ENCODE measurements at places on chromosomes 11 and 22. TPM values are rescaled to one million over a fixed set of nuclear protein-coding genes. Genes with fewer than 3 reads are reported as not detected.

Gene INSC
- 4.2 TPM for total RNA-seq

Gene PTPRCAP
- total RNA-seq: not detected

Gene FLRT1
- total RNA-seq: 0.52 TPM

Gene DGCR6
- total RNA-seq: 26.1 TPM

Gene BAIAP2L2
- not detected for total RNA-seq

Gene ALKBH3
- 25.6 TPM for total RNA-seq

Gene MLC1
- 0.52 TPM for total RNA-seq

All from skeletal muscle tissue (tissue), 5 donors.